Right kidney (tissue), 9 donors: ENCODE measurements at places on chromosomes 12 and 14.
A peak's percentile ranks its signal among the peaks of the same experiment; 100 is the strongest.

- no peak for DNase-seq
Measured at GRCh38 chr14:77707355-77707723, 484 bp downstream of the ALKBH1 start.

- DNase-seq, result no peak
Measured at GRCh38 chr12:116474899-116475298, 84.3 kb upstream of the MAP1LC3B2 start.

DNA sequence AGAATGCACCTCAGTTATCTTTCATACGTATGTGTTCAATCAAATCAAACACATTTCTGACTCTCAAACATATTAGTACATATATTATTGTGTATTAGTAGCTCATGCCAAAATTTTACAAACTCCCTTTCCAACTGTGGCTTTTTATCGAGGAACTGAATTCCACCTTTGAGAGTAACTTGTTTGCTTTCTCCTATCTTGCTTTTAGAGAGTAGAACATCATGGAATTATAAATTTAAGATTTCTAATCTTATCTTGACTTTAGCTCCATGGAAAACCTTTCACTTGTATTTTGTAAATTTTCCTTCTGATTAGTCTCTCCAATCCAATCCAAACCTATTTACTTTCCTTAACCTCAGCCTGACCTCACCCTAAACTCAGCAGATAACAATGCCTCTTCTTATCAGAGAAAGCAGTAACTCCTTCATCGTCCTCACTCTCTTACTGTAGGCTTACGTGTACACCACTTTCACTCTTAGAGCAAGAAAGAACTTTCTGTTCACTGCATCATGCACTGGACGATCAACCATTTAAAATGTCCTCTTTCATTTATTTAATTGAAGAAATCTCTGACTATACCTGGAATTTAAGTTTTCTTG, 164.5 kb downstream of the TMTC3 start:
- no peak for DNase-seq

GRCh38 chr12:54040148-54040494, 7.3 kb downstream of the HOXC5 start:
- peak; percentile 44 for DNase-seq

GRCh38 chr14:24310646-24311604, at the start of gene LTB4R:
Gene LTB4R (plus strand): TSS chr14:24311502. CDS start chr14:24315652, 4,150 bp downstream.
- peak; percentile 94 for DNase-seq

- DNase-seq, result no peak
Measured at GRCh38 chr12:4386801-4387200, 7.3 kb upstream of the FGF23 start.

DNA sequence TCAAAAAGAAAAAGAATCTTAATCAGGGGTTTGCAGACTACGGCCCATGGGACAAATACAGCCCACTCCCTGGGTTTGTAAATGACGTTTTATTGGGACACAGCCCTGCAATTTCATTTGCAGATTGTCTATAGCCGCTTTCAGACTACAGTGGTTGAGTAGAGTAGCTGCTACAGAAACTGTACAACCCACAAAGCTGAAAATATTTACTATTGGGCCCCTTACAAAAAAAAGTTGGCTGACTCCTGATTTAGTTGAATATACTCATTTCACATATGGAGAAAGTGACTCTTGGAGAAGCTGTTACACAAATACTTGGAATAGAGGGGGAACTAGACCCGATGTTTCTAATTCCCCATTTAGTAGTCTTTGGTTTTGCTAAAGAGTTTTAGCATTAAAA, 162.5 kb upstream of the NOS1 start:
- DNase-seq, result no peak

GRCh38 chr12:25052196-25052913, 103.5 kb upstream of the BCAT1 start:
- no peak for DNase-seq

- DNase-seq, result no peak
Measured at GRCh38 chr14:65153101-65153500, 50.8 kb upstream of the MAX start.
